ENCODE measurements at places on chromosomes 6 and 20.

GRCh38 chr20:58483470-58483869, 31.7 kb downstream of the APCDD1L start:
- no peak for DNase-seq

- no peak for DNase-seq
Observed at GRCh38 chr6:148359228-148359627, 16.6 kb downstream of the SASH1 start.

DNA sequence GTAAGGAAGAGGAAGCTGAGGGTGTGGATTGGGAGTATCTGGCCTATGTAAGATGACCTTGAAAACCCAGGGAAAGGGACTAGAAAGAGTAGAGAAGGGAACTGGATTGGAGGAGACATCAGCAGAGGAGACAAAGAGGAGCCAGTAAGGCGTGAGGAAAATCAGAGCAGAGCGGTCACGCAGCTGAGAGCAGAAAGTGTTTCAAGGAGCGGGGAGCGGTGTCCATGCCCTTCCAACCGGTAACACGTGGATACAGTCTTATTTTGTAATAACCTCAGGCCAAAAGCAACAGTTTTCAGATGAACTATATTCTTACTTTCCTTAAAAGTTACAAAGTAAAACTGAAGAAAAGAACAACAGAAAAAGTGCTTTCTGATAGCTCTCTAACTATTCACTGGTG, 36.3 kb downstream of the L3MBTL3 start:
- DNase-seq, result no peak

- DNase-seq, result no peak
Observed at GRCh38 chr6:70351461-70351860, 48.6 kb upstream of the COL9A1 start.

GRCh38 chr6:168865-169455, 123.3 kb upstream of the DUSP22 start:
- DNase-seq, result no peak

GRCh38 chr20:38164069-38164468, 1.0 kb downstream of the TGM2 start:
- no peak for DNase-seq

GRCh38 chr6:33132081-33132524, 56.3 kb downstream of the HLA-DPB1 start:
- no peak for DNase-seq

DNA sequence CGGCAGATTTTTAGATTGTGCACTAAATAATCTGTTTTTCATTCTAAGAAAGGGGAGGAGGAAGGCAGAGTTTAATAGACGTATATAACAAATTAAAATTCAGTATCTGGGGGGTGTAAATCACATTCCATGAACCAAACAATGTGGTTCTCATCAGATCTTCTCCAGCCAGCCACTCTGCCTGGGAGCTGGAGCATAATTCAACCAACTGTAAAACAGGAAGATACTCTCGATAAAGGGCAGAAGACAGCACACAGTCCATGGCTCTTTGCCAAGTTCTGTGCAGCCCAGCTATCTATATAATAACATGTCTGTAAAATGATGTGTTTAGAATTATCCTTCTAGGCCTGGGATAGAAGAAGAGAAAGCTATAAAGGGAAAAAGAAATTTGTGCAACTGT, 289.9 kb upstream of the ZFP64 start:
- DNase-seq, result no peak

GRCh38 chr6:81857812-81858211, 105.3 kb upstream of the TENT5A start:
- DNase-seq, result no peak

DNA sequence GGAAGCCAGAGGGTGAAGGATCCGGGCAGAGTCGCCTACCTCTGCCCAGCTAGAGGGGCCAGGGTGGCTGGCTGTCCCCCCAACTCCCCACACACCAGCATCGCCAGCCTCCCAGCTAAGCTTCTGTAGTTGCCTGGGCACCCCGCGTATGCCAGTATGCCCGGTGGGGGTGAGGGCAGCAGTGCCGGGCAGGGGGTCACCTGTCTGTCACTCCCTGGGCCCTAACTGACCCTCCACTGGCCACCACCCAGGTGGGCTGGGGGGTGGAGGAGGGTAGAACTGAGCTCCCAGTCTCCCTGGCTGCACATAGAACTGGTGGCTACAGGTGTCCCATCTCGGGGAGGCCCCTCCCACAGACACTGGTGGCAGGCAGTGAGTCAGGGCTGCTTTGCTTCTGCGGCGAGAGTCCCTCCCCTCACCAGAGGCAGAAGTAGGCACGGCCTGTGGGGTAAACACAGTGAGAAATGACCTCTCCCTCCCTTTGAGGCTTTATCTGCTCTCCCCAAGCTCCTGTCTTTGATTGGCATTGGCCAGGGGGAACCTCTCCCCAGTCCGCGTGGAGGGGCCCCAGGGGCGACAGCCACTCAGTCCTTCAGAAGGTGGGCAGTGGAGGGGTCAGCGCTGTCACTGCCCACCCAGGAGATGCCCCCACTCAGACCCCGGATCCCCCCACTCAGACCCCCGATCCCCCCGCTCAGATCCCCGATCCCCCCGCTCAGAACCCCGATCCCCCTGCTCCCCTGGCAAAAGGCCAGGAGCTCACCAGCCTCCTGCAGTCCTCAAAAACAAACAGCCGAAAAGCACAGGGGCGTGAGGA, 2.5 kb downstream of the NTSR1 start:
- no peak for DNase-seq

DNA sequence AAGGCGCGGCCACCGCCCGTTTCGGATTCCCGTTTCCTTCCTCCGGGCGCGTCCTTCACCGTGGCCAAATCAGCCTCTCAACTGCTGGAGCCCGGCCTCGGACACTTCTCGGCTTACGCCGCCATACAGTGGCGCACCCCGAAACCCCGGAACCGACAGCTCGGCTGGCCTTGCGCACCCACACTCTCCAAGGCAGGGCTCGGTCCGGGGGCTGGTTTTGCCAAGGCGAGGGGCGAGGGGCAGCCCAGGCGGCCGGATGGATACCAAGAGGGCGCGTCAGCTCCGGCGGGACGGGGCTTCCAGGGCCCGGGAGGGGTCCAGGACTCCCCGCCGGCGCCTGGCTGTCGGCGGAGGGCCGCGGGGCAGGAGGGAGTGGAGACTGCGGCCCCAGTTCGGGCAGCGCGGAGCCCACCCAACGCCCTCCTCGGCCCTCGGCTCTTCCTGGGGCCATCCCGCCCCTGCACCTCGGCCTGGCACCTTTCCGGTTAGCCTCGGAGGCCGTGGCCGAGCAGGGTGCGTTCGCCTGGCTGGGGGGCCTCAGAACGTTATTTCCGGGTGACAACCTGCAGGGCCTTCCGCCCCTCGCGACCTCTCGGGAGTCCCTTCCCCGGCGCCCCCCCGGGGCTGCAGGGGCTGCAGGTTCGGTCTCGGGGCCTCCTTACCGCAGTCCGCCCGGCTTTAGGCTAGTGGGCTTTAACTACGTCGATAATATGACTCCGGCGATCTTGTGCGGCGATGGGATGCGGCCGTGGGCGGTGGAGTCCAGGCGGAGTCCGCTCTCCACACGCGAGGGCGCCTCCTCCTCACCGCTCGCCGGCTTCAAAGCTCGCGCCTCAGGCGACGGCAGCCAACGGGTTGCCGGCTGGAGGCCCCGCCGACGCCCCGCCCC, 697 bp upstream of the CEP43 start:
- DNase-seq, result no peak

- DNase-seq, result no peak
Observed at GRCh38 chr6:89734526-89734925, 85.1 kb downstream of the MDN1 start.

- no peak for DNase-seq
Observed at GRCh38 chr6:32932132-32932868, 8.5 kb downstream of the HLA-DMB start.
